ENCODE measurements at places on chromosomes 1 and 21.

GRCh38 chr1:212037900-212038299 is 2.4 kb downstream of the DTL start:
- no peak for DNase-seq

- no peak for DNase-seq
Measured at GRCh38 chr1:185585770-185586169, 148.4 kb upstream of the HMCN1 start.

DNA sequence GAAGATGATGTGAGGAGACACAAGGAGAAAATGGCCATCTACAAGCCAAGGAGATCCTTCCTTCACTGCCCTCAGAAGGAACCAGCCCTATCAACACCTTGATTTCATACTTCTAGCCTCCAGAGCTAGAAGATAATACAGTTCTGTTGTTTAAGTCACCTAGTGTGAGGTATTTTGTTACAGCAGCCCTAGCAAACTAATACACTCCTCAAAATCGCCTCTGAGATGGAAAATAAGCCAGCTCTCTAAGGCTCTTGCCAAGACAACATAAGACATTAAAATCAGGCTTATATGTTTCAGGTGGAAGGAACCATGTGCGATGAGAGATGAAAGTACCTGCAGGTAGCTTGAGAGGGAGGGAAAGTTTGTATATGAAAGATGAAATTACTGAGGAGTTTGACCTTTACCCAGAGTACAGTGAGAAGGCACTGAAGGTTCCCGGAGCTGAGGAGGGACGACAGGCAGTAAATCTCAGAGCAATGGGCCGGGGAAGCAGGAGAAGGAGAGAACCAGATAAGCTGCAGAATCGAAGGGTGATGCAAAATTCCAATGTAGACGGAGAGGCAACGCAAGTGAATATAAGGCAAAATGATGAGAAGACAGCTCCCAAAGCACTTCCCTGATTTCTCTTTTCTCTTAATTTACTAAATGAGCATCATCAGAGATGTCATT is 84.7 kb downstream of the HHIPL2 start:
- DNase-seq: no peak

GRCh38 chr1:225999912-226000337 is 782 bp upstream of the SDE2 start:
- DNase-seq: no peak

GRCh38 chr1:237542525-237543418 is 347.9 kb downstream of the ZP4 start:
- no peak for DNase-seq

DNA sequence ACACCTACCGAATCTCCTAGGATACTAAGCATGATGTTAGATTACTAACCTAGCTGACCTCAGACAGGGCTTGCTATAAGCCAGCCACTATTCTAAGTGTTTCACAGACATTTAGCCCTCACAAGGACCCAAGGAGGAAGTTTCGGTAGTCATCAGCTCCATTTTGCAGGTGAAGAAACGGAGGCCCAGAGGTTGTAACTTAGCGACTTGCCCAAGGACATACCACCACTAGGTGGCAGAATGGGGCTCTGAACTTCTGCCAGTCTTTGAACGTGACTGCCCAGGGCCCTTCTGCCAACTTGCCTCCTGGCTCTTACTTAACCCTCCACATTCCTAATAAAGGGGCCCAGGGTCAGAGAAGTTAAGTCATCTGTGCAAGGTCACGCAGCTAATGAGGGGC is 283.5 kb downstream of the C1orf94 start:
- DNase-seq: no peak

DNA sequence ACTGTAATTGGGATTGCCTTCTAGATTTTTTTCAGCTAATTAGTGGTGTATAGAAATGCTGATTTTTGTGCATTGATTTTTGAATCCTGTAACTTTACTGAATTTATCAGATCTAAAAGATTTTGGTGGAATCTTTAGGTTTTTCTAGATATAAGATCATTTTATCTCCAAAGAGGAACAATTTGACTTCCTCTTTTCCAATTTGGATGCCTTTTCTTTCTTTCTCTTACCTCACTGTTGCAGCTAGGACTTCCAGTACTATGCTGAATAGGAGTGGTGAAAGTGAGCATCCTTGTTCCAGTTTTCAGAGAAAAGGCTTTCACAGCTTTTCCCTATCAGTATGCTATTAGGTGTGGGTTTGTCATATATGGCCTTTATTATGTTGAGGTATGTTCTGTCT is 53.6 kb downstream of the TESK2 start:
- DNase-seq: no peak

DNA sequence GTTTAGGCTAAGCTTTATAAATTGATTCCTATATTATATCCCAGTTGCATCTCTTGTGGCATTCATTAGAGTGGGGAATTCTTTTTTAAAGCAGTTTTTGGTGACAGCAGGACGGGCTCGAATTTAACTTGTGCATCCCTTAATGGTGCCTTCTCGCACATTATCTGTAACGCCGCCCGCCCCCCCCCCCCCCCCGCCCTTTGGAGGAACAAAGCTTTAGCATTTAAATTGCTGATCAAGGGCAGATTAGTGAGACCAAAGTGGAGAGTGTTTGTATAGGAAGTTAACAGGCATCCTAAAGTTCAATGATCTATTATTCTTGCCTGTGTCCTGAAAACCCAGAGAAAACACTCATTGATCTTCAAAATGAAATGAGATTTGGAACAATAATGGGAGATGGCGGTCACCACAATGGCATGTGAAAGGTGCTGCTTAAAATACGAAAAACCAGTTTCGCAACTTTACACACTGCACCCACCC is 2.2 kb downstream of the LMO4 start:
- DNase-seq: no peak

DNA sequence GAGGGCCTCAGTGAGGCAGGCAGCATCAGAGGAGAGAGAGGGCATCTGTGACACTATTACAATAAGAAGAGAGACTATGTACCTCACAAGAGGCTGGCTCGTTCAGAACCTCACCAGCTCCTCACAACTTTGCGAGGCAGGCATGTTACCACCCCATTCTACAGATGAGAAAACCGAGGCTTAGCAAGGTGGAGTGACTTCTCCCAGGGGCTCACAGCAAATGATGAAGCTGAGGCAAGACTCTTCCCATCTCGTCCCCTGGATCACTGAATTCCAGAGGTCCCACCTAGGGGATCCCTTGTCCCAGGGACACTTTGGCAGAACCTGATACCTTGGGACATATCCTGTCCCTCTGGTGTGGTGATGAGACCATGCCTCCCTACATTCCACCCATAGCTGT is 64.4 kb downstream of the DISP3 start:
- DNase-seq: no peak

GRCh38 chr1:36350659-36351226 is 27.3 kb upstream of the EVA1B start:
- DNase-seq: no peak

DNA sequence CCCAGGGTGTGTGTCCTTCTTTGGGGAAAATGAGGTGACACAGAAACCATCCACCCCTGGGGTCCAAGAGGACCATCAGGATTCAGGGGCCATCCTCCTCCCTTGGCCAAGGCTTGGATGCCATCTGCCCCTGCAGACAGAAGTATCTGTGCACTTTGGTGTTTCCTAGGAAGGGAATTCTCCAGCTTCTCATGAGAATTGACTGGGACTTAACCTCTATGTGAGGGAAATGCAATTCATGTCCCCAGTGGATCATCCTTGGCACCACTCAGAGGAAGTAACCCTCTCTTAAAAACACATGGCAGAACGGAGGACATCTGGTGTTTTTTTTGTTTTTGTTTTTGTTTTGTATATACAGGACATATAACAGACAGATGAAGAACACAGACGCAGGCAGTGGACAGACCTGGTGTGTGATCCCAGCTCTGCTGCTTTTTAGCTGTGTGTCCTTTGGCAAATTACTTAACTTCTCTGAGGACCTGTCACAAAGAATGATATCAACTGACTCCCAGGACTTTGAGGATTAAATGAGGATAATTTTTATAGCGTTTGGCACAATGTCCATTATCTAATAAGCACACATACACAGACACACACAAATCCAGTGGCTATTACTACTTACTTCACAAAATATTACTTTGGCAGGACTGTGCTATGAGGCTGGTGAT is 3.8 kb downstream of the TNN start:
- DNase-seq: no peak

DNA sequence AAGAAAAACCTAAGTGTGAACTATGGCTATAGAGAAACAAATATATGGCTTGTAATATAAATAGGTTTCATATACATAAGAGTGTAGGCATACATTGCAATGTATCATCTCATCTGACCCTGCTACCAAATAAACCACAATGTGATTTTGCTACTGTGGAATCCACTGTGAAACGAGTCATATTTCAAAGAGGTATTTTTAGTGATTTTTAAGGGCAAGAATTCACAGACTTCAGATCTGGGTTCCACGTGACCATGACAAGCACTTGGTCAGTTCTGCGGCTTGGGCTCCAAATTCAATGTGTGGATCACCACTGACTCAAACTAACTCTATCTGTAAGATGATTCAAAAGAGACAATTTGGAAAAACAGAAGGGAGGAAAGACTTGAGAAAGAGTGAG is 147.0 kb upstream of the ERG start:
- no peak for DNase-seq

- DNase-seq: no peak
Measured at GRCh38 chr21:33684923-33685560, 42.7 kb downstream of the ITSN1 start.

DNA sequence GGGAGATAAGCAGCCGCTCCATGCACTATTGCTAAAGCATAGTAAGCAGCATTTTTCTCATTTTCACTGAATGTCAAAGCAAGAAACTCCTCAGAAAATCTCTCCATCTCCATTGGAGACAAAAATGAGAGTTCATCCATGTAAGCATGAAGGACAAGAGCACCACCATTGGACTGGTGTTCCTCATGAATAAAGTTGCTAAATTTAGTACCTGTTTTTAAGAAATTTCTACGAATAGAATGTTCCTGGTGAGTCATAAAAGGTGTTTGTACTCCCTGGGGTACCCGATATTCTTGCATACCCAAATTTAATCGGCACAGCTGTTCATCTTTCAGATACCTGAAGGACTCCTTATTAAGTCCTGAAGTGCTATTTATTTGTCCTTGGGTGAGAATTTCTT is 14.8 kb downstream of the RSBN1 start:
- DNase-seq: no peak

GRCh38 chr21:46061950-46062349 is 36.0 kb upstream of the COL6A2 start:
- DNase-seq: no peak

- no peak for DNase-seq
Measured at GRCh38 chr1:167679714-167680113, 42.1 kb upstream of the MPZL1 start.

DNA sequence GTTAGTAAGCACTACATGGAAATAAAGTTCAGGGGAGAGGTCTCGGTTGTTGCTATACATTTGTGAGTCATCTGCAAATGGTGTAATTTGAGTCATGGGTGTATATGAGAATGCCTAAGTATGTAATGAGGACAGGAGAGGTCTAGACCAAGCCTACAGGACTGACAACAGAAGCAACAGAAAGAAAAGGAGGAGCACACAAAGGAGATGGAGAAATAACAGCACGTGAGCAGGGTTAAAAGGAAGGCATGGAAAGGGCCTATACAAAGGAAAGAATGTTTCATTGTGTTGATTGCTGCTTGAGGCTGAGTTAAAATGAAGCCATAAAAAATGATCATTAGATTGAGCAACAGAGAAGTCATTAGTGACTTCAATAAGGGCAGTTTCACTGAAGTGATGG is 28.0 kb upstream of the PRKAA2 start:
- no peak for DNase-seq

GRCh38 chr1:172588296-172589291 is 55.6 kb downstream of the SUCO start:
- no peak for DNase-seq

DNA sequence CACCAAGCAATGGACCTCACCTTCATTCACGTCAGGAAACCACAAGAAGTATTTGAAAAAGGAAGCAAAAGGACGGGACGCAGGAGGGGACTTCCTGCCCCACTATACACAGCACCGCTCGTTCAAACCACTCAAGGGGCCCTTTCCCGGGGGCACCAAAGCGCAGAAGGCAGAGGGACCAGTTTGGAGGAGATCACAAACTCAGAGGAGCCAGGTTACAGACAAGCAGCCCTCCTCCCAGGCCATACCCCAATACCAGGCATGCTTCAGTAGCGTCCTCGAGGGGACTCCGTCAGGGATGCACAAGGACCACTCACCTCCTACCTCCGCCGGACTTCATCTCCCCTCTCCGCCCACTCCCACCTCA is 685 bp downstream of the CRTC2 start:
- DNase-seq: no peak

GRCh38 chr1:215584389-215584788 is 17.3 kb downstream of the KCTD3 start:
- DNase-seq: no peak

GRCh38 chr1:11700601-11701467 is 9.3 kb downstream of the DRAXIN start:
- no peak for DNase-seq

DNA sequence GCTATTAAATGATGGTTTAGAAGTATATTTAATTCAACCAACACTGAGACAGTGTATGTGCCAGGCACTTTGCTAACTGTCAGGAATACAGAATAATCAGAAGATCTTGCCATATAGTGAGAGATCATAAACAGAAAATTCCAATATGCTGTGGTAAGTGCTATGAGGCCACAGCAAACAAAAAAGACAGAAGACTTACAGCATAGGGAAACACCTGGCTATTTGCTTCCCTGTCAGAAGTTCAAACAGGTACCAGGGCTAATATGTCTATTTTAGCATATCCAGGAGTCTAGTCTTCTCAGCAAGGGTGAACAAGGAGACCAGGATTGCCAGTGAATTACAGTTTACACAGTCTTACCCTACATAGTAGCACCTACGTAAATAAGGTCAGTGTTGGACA is 30.4 kb downstream of the TRIT1 start:
- no peak for DNase-seq

- DNase-seq: no peak
Measured at GRCh38 chr1:189787201-189787600, 690.5 kb downstream of the BRINP3 start.

GRCh38 chr1:3530086-3530925 is 75.8 kb downstream of the ARHGEF16 start:
- DNase-seq: no peak

DNA sequence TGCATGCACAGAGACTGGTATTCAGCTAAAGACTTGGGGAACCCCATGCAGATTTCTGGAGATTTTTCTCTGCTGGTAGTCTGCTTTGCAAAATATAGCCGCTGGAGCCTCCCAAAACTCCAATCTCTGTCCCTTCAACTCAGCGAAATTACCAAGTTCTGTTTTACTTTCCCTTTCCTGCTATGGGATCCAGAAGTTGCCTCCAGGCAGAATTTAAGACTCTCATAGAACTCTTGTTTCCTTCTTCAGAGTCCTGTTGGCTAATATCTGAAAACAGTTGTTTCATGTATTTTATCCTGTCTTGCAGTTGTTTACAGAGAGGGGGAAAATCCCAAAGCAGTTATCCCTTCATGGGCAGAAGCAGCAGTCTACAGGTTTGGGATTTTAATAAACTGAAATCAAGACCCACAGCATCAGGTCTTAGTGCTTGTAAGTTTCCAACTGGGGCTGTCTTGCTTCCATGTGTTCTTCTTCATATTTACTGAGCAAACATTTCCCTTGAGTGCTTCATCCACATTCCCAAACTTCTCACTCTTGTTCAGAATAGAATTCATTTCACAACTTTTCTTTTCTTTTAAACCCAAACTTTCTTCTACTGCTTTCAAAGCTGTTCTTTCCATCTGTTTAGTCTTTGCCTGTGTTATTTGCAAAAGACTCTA is 221.3 kb upstream of the DMRTA2 start:
- no peak for DNase-seq

- no peak for DNase-seq
Measured at GRCh38 chr1:113887402-113888175, at the start of gene BCL2L15. BCL2L15 (minus strand) TSS chr1:113887581; CDS start chr1:113887375, 206 bp downstream.
